ENCODE measurements at places on chromosomes 12 and 14.

GRCh38 chr12:99383258-99383657 is 264.3 kb upstream of the GARIN6 start:
- DNase-seq = no peak

DNA sequence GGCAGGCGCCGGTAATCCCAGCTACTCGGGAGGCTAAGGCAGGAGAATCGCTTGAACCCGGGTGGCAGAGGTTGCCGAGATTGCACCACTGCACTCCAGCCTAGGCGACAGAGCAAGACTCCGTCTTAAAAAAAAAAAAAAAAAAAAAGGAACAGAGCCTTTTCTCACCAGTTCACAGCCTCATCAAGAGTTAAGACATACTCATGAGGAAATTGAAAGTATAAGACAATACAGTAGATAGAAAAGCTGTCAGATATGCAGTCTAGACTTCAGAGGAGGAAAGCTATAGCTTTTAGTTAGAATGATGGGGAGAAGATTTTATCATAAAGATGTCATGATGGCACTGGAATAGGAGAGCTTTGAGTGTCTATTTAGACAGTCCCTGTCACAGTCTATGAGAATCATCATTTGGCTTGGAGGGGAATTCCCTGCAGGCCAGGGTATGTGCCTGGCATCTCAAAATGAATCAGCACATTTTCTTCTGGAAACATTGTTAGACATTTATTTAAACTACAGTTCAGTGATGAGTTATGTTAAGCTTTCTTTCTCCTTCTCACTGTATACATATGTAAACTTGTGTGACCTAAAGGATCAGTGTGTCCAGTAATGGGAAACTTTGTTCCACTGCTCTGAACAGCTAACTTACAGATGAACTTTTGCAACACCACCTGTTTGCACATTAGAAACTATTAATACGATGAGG is 2.9 kb upstream of the RAB35 start:
- DNase-seq = no peak

DNA sequence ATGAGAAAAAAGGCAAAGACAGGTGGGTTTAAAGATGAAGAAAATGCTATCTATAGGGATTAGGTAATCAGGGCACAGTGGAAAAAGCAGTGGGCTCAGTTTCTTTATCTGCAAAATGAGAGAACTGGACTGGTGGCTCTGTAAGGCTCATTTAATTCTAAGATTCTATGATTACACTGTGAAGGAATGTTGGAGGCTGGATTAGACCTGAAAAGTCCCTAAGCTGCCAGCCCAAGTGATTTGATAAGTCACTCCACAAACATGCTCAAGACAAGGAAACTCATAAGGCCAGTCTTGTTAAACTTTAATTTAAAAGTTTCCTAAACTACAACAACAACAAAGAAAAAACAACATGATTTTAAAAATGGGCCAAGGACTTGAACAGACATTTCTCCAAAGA is 75.1 kb downstream of the DCAF5 start:
- DNase-seq = no peak

DNA sequence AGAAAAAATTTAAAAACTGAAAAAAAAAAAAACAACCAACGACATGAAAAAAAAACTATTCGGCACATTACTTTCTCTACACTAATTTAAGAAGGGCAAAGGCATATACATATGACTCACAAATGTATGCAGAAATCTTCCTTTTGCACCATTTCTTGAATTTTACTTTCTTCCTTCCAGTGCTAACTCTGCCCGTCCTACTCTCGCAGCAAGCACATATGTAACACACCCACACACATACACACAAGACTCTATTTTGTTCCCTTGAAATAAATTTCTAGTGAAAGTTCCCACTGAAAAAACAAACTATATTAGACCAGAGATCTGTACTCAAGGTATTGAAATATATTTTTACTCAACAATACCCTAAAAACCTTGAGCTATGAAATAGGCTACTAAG is 14.6 kb downstream of the BTG1 start:
- no peak for DNase-seq

- DNase-seq = no peak
Measured at GRCh38 chr14:84162633-84163032, 1367.3 kb upstream of the FLRT2 start.

- no peak for DNase-seq
Measured at GRCh38 chr14:68784226-68784910, 8.5 kb downstream of the ZFP36L1 start.

DNA sequence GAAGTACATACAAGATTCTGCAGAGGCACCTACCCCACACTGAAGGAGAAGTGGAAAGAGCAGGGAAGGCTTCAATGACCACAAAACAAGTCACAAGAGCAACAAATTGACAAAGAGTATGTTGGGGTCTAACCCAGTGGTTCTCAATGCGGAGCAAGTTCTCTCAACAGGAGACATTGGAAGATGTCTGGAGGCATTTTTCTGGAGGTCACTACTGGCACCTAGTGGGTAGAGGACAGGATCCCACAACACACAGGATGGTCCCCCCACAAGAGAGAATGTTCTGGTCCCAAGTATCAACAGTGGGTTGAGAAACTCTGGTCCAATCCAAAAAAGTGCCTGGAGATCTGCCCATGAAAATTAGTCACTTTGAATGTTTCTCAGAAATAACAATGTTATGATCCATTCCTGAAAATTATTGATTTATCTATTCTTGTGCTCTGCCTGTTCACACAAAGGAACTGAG is 3.4 kb downstream of the SSH1 start:
- no peak for DNase-seq

DNA sequence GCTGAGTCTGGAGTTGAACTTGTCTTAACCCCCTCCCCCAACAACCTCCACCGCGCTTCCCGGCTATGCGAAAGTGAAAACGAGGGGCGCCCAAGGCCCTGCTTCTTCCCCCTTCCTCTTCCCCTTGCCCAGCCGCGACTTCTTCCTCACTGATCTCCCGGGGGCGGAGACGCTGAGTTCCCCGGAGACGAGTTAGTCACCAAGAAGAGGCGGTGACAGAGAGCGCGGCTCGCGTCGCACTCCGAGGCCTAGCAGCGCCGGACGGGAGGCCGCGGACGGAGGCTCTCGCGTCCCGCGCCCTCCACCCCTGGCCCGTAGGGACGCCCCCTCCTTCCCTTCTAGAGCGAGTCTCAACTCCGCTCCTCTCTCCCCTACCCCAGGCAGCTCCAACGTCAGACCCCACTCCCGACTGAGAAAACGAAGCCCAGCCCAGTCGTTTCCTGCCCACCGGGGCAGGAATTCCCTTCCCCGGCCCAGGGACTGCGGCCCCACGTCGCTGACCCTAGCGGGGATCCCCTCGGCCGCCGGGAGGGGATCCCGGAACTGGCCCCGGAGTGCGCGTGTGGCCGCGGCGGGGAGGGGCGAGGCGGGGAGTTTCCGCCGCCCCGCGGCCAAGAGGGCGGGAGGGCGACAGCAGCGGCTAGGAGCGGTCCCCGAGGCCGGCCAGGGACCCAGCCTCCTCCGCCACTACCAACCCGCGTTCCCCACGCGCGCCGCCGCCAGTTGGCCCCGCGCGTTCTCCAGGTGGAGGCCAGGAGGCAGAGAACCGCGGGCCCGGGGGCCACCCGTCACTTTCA is 1.4 kb downstream of the BAZ1A start:
- DNase-seq = peak; percentile 50

- no peak for DNase-seq
Measured at GRCh38 chr12:112513471-112513870, 94.7 kb downstream of the PTPN11 start.

DNA sequence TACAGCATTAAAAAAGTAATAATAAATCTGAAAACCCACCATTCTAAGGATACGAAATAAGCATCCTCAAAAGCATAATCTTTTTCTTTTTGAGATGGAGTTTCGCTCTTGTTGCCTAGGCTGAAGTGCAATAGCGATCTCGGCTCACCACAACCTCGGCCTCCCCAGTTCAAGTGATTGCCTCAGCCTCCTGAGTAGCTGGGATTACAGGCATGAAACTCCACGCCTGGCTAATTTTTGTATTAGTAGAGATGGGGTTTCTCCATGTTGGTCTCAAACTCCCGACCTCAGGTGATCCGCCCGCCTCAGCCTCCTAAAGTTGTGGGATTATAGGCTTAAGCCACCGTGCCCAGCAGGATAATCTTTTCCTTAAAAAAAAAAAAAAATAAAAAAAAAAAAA is 4.3 kb downstream of the CCNT1 start:
- DNase-seq = no peak

GRCh38 chr12:9634177-9634803 is 26.6 kb upstream of the KLRB1 start:
- DNase-seq = peak; percentile 63

- no peak for DNase-seq
Measured at GRCh38 chr12:82069931-82070514, 288.2 kb downstream of the CCDC59 start.

DNA sequence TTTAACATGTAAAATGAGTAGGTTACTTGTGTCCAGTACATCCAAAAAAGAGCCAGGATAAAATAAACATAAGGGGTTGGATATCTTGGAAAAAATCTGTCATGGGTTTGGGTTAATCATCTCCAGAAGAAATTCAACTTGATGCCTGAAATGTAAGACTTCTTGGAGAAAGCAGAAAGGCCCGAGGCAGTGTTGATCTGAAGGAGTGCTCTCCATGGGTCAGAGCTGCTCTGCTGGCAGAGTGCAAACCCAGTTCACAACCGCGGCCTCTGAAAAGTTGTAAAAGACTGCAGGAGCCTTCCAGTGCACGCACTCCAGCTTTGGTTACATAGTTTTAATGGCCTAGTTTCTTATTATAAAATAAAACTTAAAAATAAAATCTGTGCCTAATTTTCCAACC is 97.3 kb upstream of the ALX1 start:
- no peak for DNase-seq

GRCh38 chr12:120497524-120498150 is 1.7 kb downstream of the DYNLL1 start:
- DNase-seq = no peak

DNA sequence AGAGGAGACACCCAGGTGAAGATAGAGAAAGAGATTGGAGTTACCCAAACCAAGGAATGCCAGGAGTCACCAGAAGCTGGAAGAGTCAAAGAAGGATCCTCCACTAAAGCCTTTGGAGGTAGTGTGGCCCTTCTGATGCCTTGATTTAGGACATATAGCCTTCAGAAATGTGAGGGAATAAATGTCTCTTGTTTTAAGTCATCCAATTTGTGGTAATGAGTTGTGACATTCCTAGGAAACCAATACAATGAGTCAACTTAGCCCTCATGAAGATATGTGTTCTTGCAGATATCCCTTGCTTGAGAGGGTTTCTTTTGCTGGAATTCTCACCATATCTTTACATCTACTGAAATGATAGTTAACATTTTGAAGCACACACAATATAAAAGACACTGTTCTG is 58.8 kb downstream of the CCER1 start:
- DNase-seq = no peak

DNA sequence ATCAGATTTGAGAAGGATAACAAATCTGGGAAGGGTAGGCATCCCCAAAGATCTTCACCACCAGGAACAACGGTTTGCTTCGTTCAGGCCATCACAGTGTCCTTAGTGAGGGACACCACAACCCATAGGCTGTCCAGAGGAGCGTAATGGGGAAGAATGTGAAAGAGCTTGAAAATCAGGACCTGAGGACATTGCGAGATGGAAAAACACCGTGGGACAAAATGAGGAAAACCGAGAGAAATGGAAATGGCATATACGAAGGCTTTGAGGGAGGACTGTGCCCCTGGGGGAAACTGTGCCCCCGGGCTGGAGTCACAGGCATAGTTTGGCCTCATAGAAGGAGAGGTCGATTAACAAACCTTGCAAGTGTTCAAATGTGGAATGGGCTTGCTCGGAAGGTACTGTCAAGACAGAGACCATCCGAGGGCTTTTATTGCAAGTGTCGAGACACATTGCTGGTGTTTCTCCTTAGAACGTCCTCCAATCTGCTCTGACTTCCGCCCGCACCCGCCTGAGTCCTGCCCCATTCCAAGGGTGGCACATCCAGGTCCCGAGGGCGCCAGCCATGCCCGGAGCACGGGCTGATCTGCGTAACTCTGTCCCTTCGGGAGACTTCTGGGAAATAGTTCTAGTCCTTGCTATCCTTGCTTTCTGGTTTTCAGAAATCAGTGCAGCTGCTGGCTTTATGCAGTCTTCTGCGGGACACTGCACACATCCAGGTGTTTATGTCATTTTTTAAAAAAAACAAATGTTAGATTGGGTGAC is 885 bp upstream of the PALS1 start:
- no peak for DNase-seq

DNA sequence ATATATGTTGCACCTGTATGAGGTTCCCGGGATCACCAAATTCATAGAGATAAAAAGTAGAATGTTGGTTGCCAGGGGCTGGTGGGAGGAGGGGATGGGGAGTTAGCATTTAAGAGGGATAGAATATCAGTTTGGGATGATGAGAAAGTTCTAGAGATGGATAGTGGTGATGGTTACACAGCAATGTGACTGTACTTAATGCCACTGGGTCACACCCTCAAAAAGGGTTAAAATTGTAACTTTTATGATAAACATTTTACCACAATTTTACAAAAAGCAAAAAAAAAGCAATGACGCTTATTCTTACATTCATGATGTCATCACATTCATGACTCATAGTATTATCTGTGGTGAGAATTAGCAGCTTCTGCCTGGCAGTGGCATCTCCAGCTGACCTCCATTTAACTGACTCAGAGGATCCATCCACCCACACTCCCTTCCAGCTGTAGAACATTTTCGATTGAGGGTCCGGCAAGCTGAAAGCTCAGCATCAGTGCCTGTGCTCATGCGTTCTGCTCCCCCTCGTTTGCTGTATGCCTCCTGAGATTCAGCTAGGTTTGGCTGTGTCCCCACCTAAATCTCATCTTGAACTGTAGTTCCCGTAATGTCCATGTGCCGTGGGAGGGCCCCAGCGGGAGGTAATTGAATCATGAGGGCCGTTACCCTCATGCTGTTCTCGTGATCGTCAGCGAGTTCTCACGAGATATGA is 64.8 kb upstream of the TMEM260 start:
- DNase-seq = no peak

GRCh38 chr14:37665951-37666350 is 70.5 kb downstream of the TTC6 start:
- no peak for DNase-seq

DNA sequence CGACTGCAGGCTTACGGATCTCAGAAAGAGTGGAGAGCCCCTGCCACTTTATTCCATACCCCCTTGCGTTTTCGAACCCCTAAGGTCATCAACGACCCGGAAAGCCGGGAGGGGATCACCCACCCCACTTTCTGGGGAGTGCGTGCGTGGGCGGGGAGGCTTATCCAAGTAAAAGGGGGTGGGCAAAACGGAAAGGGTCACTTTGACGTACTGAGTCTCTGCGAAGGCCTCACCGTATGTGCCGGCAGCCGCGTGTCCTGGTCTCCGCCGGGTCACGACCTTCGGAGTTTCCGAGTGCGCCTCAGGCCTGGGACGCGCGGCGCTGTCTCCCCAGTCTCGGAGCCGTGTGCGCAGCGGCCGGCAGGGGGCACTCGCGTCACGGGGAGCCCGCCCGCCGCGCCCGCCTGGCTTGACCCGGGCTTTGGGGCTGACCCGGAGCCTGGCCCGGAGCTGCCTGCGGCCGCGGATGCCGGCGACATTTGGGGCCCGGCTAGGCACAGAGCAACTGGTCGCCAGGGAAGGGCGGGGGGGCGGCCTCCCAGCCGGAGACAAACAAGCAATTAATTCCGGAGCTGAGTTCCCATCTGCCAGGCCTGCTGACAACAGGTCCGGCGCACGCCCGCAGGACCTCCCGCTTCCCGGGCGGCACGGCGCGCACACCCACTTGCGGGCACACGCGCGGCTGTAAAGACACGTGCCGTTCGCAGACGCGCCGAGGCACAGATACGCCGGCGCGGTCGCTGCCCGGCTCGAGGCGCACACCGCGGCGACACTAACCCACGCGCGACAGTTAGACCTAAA is 890 bp upstream of the KIF26A start:
- DNase-seq = peak; percentile 43

GRCh38 chr14:103100281-103101121 is 6.0 kb downstream of the EXOC3L4 start:
- DNase-seq = no peak

All from stimulated activated CD4-positive, alpha-beta T cell treated with anti-CD3 and anti-CD28 coated beads, Interleukin-1b, Interleukin-23, amount 100 ng/mL, for 1 hour (primary cell).